ENCODE measurements at places on chromosomes 1 and 21. TPM values are rescaled to one million over a fixed set of nuclear protein-coding genes. Genes with fewer than 3 reads are reported as not detected.

DNA sequence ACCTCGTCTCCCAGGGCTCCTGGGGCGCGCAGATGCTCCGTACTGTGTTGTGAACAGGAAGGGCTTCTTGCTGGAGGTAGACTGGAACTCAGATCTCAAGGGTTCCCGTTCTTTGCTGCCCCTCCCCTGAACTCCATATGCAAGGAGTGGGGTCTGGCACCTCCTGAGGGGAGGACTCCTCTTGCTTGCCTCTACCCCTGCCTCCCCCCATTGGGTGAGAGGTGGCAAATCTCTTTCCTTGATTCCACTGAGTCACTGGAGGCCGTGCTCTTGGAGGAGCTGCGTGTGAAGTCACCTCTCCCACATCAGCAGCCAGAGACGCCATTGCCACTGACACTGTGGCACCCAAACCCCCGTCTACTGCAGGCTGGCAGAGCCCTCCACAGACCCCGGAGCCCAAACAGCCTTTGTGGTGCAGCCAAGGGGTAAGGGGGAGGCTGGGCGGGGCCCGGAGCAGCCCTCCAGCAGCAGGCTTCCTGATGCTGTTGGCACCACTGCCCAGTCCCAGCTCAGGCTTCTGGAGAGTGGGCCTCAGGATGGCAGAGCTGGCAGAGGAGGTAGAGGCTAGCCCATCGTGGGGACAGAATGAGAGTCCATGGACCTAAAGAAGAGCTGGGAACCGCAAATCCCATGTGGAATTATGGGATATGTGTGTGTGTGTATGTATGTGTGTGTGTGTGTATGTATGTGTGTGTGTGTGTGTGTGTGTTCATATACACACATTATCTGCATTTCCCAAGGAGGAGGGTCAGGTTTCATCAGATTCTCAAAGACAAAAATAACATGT lies 104.9 kb upstream of the RUNX3 start:
- H3K4me1 ChIP-seq = peaks cover 53% of the 10 kb centered on the region
- H3K4me3 ChIP-seq = no peak overlapping the region
- peaks cover 6% of the 10 kb centered on the region for H3K27me3 ChIP-seq
- H3K27ac ChIP-seq = no peak overlapping the region
- peaks cover 6% of the 10 kb centered on the region for H3K36me3 ChIP-seq
- DNase-seq = no peak

DNA sequence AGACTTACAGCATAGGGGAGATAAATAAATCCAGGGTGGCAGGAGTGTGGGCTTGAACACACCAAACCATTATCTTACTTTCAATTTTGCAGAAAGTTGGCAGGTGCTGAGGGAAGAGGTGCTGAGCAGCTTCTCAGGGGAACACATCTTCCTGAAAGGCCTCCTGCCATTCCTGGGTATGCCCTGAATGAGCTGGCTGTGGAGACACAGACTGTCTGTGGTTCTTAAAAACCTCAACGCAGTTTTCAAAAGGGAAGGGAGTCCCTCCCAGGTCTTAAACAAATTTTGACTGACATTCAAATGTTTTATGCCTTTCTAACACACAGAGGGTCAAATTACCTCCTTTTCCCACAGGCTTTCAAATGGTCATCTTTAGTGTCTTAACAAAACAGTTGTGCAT lies 166.9 kb downstream of the TNFSF18 start:
- peaks cover 4% of the 10 kb centered on the region for H3K36me3 ChIP-seq
- no peak overlapping the region for H3K4me3 ChIP-seq
- H3K27me3 ChIP-seq = peaks cover 73% of the 10 kb centered on the region

Gene EFNA3
- 4.9 TPM for total RNA-seq

GRCh38 chr1:18233176-18233864 lies 125.7 kb downstream of the IGSF21 start:
- no peaks in the 10 kb centered on the region for H3K4me1 ChIP-seq
- no peak for DNase-seq
- H3K36me3 ChIP-seq = no peaks in the 10 kb centered on the region
- H3K27ac ChIP-seq = no peak overlapping the region
- no peak overlapping the region for H3K4me3 ChIP-seq
- no peaks in the 10 kb centered on the region for H3K27me3 ChIP-seq

- DNase-seq = no peak
- no peak overlapping the region for H3K27ac ChIP-seq
- H3K4me3 ChIP-seq = no peak overlapping the region
- no peaks in the 10 kb centered on the region for H3K36me3 ChIP-seq
Measured at GRCh38 chr1:248752161-248753028, 3.2 kb downstream of the LYPD8 start.

DNA sequence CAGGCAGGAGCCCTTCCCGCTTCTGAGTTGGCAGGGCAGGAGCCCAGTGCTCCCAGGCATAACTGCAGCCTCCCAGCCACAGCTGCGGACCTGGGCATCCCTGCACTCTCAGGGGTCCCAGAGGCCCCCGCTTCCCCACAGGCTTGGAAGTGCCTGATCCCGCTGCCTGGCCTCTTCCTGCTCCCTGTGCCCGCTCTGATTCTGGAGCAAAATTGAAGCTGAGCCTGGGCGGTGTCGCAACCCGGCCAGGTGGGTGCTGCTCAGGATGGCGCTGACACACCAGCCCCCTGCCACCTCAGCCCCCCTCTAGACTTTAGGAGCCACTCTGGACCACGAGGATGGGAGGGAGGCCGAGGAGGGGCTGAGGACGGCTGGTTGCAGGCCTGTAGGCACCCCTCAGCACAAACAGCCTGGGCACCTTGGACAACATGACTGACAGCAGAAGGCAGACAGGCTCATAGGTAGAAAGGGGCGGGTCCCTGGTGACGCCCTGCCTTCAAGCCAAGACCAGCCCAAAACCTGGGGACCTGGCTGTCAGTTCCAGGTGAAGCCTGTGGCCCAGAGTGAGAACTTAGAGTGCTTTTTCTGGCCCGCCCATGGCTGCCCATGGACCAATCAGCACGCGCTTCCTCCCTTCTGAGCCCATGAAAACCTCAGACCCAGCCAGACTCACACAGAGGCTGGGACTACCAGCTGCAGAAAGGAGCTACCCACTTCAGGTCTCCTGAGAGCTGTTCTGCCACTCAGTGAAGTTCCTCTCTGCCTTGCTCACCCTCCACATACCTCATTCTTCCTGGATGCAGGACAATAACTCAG lies 7.2 kb downstream of the HLCS start:
- no peak overlapping the region for H3K27ac ChIP-seq
- H3K4me1 ChIP-seq = peaks cover 2% of the 10 kb centered on the region

GRCh38 chr1:68028566-68028965 lies 21.9 kb downstream of the DIRAS3 start:
- no peaks in the 10 kb centered on the region for H3K4me1 ChIP-seq
- H3K4me3 ChIP-seq = no peak overlapping the region
- H3K27ac ChIP-seq = no peak overlapping the region
- no peaks in the 10 kb centered on the region for H3K36me3 ChIP-seq
- no peak for DNase-seq

DNA sequence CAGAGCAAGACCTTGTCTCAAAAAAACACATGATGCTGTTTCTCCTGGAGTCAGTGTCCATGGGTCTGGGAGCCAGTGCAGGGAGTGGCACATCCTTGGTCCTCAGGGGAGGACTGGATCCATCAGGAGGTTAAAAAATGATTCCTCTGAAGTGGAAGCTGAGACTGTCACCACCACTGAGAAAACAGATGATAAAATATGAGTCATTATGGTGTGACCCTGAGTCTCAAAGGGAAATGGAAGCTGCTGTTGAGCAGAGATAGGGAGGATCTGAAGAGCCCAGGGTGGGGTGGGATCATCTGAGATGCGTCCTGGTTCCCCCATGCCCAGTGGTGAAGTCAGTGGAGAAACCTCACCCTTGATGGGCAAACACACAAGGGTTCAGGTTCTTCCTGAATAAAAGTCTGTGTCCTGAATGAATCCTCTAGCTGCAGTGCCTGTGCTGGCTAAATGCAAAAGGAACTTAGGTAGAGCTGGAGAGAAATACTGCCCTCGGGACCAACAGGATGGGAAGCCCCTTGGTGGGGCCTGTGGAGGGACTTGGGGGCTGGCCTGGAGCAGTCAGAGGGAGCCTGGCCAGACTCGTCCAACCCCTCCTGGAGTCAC lies 61.6 kb upstream of the TENT5B start:
- no peak overlapping the region for H3K4me3 ChIP-seq
- no peaks in the 10 kb centered on the region for H3K36me3 ChIP-seq
- no peak overlapping the region for H3K27ac ChIP-seq
- DNase-seq = no peak
- H3K27me3 ChIP-seq = peaks cover 7% of the 10 kb centered on the region

Gene PRDX6
- total RNA-seq = 109 TPM

Gene TNNT2
- total RNA-seq = not detected

- H3K36me3 ChIP-seq = no peaks in the 10 kb centered on the region
- no peak overlapping the region for H3K4me3 ChIP-seq
- DNase-seq = peak; percentile 84
- peaks cover 6% of the 10 kb centered on the region for H3K4me1 ChIP-seq
- no peak overlapping the region for H3K27ac ChIP-seq
Measured at GRCh38 chr21:44510508-44511218, 29.3 kb downstream of the KRTAP10-1 start.

DNA sequence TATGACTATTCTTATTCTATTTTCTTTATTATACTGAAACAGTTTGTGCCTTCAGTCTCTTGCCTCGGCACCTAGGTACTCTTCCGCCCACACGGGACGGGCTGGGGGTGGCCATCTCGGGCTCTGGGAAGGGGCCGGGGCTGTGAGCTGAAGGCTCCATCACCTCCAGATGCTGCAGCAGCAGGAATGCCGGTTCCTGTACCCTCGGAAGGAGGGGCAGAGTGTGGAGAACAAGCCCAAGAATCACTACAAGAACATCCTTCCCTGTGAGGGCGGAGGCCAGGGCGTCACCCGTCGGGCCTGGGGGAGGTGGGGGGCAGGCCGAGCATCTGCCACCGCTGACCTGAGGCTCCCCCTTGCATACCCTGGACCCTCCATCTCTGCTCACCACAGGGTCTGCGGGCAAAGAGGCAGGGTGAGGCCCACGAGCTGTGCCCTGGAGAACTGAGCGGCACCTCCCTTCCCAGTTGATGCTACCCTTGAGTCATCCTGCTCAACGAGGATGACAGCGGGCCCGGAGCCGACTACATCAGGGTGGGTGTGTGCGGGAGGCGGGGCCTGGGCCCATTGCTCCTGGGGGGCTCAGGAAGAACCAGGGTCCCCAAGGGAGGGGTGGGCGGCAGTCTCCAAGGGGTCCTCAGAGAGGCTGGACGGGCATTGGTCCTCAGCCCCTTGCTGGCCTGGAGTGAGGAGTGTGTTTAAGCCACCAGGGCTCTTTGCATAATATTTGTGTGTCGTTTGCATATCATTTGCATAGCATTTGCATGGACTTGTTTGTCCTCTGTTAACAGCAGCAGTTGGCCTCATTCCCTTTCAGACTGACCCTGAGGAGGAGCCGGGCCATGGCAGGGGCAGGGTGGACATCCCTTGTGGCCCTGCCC lies 7.5 kb downstream of the RNF223 start:
- no peak overlapping the region for H3K4me3 ChIP-seq
- DNase-seq = no peak
- H3K27ac ChIP-seq = peak overlapping the region; percentile 40
- H3K4me1 ChIP-seq = peaks cover 45% of the 10 kb centered on the region
- no peaks in the 10 kb centered on the region for H3K36me3 ChIP-seq

DNA sequence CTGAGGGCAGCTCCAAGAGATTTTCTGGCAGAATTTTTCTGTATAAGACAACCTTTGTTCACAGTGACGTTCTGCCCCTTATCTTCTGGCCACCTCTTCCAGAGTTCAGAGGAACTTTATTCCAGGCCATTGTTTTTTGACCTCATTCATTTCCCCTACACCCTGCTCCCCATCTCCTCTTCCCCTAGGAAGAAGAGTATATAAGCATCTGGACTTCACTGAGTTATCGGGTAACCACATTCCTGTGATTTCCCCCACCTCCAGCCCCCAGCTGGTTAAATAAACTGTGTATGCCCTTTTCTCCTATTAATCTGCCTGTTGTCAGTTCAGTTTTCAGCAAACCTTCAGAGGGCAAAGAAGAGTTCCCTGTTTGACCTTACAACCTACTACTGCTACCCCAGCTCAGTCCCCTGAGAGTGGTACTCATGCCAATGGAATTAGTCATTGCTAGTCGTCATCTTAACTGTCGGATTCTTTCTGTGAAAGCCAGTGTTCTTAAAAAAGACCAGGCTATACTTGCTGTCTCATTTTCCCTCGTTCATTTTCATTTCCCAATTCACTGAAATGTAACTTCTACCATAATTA lies 14.3 kb upstream of the ALG14 start:
- no peak for DNase-seq
- H3K27ac ChIP-seq = no peak overlapping the region
- H3K4me1 ChIP-seq = no peaks in the 10 kb centered on the region
- no peak overlapping the region for H3K4me3 ChIP-seq
- peaks cover 17% of the 10 kb centered on the region for H3K27me3 ChIP-seq

GRCh38 chr1:165355977-165356811 lies at the start of gene LMX1A:
Gene LMX1A (minus strand): TSS chr1:165356715. CDS start chr1:165355559, 1,156 bp downstream.
- H3K27me3 ChIP-seq = peaks cover 84% of the 10 kb centered on the region
- DNase-seq = no peak
- H3K4me3 ChIP-seq = no peak within 1 kb of the TSS
- H3K4me1 ChIP-seq = peaks cover 3% of the 10 kb centered on the region

- H3K4me1 ChIP-seq = no peaks in the 10 kb centered on the region
- no peak overlapping the region for H3K27ac ChIP-seq
- H3K36me3 ChIP-seq = no peaks in the 10 kb centered on the region
Measured at GRCh38 chr1:204602111-204602579, 83.4 kb downstream of the LRRN2 start.

DNA sequence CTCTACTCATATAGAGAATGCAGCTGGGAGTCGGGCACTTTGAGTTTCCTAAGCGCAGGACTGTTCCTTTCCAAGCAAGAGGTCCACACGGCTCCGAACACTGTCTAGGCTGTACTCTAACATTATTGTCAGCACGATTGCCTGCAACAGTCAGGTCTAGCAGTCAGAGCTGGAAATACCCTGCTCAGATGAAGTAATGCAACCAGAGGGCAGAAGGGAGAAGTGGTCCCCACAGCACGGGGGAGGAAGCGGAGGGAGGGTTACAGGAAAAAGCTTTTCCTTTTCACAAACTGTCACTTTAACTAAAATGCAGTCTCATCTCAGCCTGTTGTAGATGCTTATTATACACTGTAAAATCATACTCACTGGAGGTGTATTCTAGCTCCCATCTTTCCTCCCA lies 98.9 kb upstream of the SLC44A3 start:
- peaks cover 8% of the 10 kb centered on the region for H3K27me3 ChIP-seq
- no peaks in the 10 kb centered on the region for H3K36me3 ChIP-seq
- no peak overlapping the region for H3K27ac ChIP-seq
- no peak for DNase-seq
- H3K4me1 ChIP-seq = no peaks in the 10 kb centered on the region

- H3K4me1 ChIP-seq = peaks cover 11% of the 10 kb centered on the region
- DNase-seq = no peak
- no peak overlapping the region for H3K27ac ChIP-seq
- H3K4me3 ChIP-seq = no peak overlapping the region
- H3K27me3 ChIP-seq = no peaks in the 10 kb centered on the region
Measured at GRCh38 chr1:204325944-204326343, 33.8 kb downstream of the PLEKHA6 start.

DNA sequence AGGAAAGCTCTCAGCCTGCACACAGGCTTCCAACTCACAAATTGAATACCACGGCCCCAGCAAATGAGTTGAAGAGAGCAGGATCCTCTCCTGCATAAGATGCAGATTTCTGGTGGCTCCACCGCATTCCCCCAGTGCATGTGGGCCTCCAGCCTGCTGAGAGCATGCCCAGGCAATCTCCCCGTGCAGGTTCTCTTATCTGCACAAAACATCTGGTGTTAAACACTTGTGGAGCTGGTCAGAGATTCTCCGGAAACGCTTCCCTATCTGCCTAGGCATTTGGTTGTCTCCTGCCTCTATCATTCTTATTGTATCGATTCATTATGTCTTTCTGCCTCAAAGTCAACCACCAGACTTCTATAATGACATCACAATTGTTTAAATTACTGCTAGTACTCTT lies 1349.0 kb upstream of the B3GALT2 start:
- no peak overlapping the region for H3K4me3 ChIP-seq
- H3K27ac ChIP-seq = no peak overlapping the region
- no peaks in the 10 kb centered on the region for H3K27me3 ChIP-seq
- H3K4me1 ChIP-seq = no peaks in the 10 kb centered on the region
- H3K36me3 ChIP-seq = no peaks in the 10 kb centered on the region

Data from activated CD4-positive, alpha-beta memory T cell treated with anti-CD3 and anti-CD28 coated beads, Interleukin-2, amount 10 ng/mL, durations not matched to agents 7 days and 5 days (primary cell).